Adipose tissue (tissue), 3 donors: ENCODE measurements at places on chromosomes 13 and 19. TPM values are rescaled to one million over a fixed set of nuclear protein-coding genes. Genes with fewer than 3 reads are reported as not detected.

The ZNF486 gene
- polyA plus RNA-seq = 2.9 TPM

The SIGLEC11 gene
- 1.9 TPM for polyA plus RNA-seq

The VAV1 gene
- polyA plus RNA-seq = 6.0 TPM

The DIRAS1 gene
- polyA plus RNA-seq = 1.9 TPM

The TNNT1 gene
- 16.5 TPM for polyA plus RNA-seq

The ZSCAN1 gene
- polyA plus RNA-seq = 0.28 TPM

The ZNF17 gene
- 2.0 TPM for polyA plus RNA-seq

The ZNF576 gene
- polyA plus RNA-seq = 10.4 TPM

The CEACAM16 gene
- polyA plus RNA-seq = not detected
